Activated effector memory CD4-positive, alpha-beta T cell treated with anti-CD3 and anti-CD28 coated beads, Interleukin-2, amount 50 U/mL, for 16 hours (primary cell): ENCODE measurements at places on chromosomes 7 and 10.

- DNase-seq, result no peak
Observed at GRCh38 chr7:8303904-8304528, 42.0 kb upstream of the ICA1 start.

DNA sequence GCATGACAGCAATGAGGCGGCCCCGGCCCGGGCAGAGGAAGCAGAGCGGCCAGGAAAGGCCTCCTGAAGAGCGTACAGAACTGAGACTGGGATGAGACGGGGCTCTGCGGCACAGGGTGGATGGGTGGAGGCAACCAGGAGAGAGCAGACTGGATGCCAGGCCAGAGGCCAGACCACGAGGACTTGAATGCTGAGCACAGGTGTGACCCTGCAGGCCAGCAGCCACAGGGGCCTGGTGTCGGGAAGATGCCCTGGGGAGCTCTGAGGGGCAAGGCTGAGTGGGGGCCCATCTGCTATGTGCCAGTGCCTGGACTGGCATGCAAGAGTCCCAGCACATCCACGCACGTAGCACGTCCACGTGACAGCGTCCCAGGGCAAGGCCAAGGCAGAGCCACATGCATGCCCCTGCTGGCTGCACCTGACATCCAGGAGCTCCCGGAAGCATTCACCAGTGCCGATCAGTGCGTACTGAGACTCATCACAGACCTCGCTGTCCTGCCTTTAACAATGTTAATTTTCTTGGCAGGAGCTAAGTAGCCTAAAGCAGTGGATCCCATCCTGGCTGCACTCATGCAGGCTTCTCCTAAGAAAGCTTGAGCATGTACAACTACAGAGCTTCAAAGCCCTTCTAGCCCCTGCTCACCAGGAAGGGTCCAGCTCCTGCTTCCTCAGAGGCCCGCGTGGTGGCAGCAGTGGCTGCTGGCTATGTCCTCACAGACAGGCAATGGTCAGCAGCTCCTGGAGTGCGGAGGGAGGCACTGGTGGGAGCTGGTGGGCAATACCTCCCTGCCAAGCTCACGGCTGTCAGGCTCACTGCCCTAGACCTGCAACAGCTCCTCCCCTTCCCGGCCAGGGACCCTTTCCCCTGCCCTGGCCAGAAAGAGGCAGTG, 18.0 kb downstream of the GRID1 start:
- DNase-seq, result peak; percentile 58

DNA sequence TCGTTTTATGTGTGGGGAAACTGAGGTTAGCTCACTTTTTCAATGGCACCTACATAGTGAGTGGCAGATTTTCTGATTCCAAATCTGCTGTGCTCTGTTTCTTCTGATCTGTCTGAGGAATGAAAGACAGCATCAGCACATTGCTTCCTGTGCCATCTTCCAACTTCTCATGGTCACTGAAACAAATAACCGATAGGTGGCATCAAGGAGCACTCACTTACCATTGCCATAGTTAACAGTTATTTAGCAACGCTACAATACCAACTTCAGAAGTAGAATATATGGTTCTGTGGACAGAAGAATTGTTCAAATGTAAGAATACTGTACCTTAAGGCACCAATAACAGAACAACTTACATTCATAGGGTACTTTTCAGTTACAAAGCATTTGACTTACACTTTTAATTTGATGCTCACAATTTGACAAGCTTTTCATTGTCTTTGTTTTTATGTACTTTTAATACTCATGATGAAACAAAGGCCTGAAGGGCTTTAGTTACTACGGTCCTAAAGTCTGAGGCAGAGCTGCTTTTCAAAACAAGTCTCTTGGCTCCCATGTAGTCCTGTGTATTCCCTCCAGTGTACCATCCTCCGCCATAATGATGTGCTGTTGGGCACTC, 228.9 kb upstream of the TCF7L2 start:
- DNase-seq, result no peak

DNA sequence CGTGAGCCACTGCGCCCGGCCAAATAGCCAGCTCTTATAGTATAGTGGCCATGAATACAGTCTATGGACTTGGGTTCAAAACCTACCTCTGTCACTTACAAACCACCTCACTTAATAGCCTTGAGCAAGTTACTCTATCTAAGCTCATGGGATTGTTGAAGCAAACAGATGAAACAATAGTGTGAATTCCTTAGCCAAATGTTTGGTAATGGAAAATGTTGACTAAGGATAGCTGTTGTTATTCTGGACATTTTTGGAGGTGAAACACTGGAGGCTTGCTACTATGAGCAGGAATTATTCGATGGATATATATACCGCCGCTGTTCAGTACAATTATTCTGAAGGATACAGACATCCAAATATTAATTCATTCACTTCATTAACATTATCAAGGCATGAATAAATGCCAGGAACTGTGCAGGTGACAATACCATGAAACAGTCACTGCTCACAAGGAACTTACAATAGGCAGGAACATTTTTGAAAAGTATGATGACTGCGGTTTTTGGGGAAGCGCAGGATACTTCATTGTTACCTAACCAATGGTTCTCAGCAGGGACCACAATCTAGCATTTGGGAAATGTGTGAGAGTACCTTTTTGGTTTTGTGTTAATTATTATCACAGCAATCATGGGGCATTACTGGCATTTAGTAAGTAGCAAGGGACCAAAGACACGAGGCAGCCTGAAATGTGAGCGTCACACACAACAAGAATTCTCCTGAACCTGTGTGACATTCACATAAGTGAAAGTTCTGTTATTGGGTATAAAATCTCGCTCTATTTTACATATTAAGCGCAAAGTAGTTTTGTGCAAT, 55.7 kb downstream of the CUBN start:
- DNase-seq, result no peak

GRCh38 chr10:98086837-98087708, 47.4 kb upstream of the R3HCC1L start:
- DNase-seq, result no peak
